AG08395 (cell line): ENCODE measurements at places on chromosomes 11 and 22.
A peak's percentile ranks its signal among the peaks of the same experiment; 100 is the strongest.

- peak; percentile 87 for DNase-seq
These were observed 166.4 kb downstream of the KIRREL3 start for GRCh38 chr11:126834149-126834548.

- no peak for DNase-seq
These were observed 30.3 kb downstream of the UVRAG start for GRCh38 chr11:75845324-75845723.

- no peak for DNase-seq
These were observed 74.4 kb downstream of the SLC1A2 start for GRCh38 chr11:35344681-35345574.

- DNase-seq, result no peak
These were observed 50.3 kb downstream of the PKNOX2 start for GRCh38 chr11:125214601-125215565.

DNA sequence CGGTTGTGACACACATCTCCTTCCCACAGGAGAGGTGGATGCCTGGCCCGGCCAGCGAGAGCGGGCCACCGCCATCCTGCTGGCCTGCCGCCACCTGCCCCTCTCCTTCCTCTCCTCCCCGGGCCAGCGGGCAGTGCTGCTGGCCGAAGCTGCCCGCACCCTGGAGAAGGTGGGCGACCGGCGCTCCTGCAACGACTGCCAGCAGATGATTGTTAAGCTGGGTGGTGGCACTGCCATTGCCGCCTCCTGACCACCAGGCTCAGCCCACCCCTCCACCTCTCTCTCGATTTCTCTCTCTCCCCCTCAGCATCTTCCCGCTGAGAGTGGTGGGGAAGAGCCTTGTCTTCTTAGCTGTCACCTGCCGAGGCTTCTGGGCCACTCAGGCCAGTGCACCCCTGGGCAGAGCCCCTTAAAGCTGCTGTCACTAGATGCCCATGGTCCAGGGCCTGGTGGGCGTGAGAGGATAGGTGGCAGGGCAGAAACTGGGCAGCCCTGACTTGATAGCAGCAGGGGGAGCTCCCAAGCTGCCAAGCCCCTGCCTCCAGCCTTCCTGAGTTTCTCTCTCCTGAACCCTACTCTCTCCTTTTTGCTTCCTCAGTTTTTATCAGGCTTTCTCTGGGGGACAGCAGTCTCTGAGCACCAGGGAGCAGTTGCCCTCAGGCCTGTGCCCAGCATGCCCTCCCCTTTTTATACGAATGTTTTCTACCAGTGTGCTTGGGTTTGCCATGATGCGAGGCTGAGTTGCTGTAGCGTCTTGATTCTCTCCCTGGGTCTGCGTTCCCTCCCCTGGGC is 9.3 kb downstream of the SHISA8 start:
- DNase-seq, result no peak

DNA sequence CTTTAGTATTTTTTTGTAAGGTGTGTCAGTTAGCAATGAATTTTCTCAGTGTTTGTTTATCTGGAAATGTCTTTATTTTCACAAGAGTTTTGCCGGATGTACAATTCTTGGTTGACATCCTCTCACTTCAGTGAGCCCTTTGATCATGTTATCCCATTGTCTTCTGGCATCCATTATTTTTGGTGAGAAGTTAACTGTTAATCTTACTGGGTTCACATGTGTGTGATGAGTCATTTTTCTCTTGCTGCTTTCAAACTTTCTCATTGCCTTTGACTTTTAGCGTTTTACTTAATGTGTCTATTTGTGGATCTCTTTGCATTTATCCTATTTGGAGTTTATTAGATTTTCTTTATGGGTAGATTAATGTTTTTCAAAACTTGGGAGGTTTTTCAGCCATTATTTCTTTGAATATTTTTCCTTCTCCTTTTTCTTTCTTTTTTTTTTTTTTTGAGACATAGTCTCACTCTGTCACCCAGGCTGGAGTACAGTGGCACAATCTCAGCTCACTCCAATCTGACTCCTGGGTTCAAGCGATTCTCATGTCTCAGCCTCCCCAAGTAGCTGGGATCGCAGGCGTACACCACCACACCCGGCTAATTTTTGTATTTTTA is 100.5 kb upstream of the RRM1 start:
- no peak for DNase-seq

GRCh38 chr11:57903441-57904123 is 120.1 kb upstream of the OR9Q1 start:
- no peak for DNase-seq

DNA sequence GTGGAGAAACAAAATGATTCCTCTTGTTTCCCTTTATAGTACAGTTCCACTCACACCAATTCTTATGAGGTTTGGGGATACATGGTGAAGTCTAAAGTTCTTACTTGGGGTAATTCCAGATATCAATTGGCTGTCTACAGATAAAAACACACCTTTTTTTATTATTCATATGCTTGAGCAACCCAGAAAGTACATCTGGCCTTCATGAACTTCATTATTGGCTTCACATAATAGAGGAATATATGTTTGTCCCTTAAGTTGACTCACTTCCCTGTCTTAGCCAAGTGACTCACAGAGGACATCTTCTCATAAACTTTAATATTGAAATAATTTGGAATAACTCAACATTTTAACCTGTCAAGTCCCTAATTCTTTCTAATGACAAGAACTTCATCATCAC is 36.3 kb upstream of the SOX6 start:
- no peak for DNase-seq

GRCh38 chr11:33128739-33129138 is 32.5 kb downstream of the CSTF3 start:
- DNase-seq, result no peak

- peak; percentile 48 for DNase-seq
These were observed 51.7 kb upstream of the PRODH start for GRCh38 chr22:18987765-18988164.

DNA sequence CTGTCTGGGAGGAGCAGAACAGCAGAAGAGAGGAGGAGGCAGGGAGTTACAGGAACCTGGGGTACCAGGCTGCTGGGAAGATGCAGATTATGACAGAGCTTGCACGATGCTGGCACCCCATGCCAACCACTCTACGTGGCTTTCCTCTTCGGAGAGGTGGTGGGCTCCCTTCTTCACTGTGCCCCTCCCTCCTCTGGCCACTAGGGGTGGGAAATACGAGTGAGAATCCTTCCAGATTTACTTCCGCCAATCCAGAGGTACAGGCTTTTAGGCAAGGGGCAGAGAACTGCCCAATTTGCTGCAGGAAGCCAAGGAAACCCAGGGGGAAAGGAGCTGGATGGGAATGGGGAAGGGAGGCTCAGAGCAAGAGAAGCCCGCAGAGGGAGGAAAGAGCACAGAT is 12.3 kb downstream of the HYOU1 start:
- no peak for DNase-seq

GRCh38 chr11:46659908-46660307 is 40.5 kb downstream of the ARHGAP1 start:
- peak; percentile 74 for DNase-seq
